Activated CD8-positive, alpha-beta T cell treated with anti-CD3 and anti-CD28 coated beads for 36 hours (primary cell): ENCODE measurements at places on chromosomes 7 and 10. TPM values are rescaled to one million over a fixed set of nuclear protein-coding genes. Genes with fewer than 3 reads are reported as not detected.

DNA sequence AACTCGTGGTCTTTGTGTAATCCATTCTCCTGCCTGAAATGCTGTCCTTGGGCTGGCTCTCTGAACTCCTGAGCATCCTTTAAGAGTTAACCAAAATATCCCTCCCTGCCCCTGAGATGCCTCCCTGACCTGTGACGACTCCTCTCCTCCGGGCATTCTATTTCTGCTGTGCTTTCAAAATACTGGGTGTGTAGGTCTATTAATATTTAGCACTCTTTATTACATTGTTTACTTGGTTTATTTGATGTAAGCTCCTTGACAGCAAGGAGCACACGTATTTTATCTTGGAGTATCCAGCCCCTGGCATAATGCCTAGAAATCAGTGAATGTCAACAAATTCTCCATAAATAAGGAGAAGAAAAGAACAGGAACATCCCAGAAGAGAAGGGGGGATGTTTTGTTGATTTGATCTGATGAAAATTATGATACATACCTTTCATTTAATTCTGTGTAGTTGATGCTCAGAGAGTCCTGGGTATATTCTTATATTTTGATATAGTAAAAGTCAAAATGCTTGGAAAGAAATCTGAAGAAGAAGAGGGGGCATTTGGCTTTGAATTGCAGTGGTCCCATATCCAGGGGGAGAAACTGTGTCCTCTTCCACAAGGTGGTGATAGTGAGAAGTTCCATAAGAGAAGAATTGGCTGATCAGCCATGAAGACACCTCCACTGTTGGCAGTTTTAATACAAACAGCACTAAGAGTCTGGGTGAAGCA is 107.7 kb upstream of the MPP7 start:
- no peak for DNase-seq

DNA sequence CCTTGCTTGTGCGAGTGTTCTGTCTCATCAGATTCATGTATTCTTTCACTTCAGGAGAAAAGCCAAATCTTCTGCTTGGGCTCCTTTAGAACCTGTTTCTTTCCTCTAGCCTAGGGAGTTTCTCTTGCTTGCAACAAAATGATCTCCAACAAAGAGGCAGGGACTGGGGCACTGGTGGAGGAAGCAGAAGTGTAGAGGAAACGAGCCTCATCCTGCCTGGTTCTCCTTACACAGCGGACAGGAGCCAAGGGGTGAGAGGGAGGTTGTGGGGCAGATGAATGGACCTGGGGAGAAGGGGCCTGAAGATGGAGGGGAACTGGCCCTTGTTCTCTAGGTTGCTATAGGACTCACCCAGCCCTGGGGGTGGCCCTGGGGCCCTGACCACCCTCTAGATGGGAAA is 141.1 kb downstream of the PKD1L1 start:
- no peak for DNase-seq

DNA sequence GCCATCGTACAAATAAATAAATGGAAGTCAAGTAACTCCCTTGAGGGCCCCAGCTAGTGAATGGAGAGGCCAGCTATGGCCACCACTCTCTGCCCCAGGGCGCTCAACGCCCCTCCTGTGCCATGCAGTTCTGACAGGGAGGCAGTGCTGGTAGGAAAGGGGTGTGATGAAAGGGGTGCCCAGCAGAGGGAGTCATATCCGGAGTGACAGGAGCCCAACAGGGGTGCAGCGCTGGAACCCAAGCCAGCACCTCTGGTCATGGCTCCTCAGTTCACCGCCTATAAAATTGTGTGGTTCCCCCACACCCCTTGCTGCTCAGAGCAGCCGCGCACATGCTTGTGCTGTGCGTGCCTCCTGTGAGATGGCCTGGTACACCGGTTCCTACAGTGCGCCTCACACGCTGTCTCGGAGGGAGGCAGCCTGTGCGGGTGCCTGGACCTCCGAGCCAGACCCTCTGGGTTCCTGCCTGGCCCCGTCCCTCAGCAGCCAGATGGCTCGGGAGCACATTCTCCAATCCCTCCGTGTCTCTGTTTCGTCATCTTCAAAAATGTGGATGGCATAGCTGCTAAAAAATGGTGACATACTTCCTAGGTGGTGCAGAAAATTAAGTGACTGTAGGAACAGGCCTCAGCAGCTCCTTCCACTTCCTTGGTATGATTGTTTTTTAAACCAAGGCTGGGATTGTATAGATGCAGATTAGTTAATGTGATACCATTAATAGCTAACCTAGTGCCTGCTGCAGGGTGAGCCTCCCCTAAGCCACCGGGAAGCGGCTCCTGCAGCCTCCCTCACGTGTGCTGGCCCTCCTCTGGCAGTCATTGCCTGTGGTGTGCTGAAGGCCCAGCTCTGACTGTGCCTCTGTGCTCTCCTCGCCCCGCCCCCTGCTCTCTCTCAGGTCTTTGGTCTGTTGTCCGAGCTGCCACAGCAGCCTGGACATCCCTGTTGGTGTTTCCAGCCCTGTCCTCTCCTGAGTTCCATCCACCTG is 125.8 kb downstream of the EGFR start:
- DNase-seq, result peak; percentile 17

Gene NPFFR1
- not detected for total RNA-seq

DNA sequence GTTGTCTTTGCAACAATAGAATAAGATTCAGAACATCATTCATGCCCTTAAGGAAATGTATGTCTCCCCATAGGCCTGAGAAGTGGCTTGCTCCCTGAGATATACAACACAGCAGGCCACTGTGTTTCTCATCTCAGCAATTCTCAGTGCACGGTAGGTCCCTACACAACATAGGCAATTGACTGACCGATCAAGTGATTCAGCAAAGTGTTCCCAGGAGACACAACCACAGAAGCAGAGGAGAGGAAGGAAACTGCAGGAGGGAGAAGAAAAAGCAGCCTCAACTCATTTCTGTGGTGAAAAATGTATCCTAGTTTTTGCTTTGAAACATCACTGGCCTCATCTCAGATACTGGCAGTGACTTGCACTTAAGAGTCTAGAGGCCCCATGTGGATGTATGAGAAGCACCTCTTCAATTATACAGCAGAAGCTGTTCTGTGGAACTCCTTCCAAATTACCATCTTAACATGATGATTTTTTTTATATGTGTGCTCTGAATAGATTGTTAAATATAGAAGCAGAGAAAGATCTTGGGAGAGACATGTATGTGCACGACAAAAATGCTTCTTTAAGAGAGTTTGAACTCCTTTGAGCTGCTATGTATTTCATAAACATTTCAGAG is 306.8 kb downstream of the XPNPEP1 start:
- DNase-seq, result no peak

Gene OR2A42
- not detected for total RNA-seq

GRCh38 chr7:95534796-95535195 is 49.1 kb downstream of the ASB4 start:
- DNase-seq, result no peak

DNA sequence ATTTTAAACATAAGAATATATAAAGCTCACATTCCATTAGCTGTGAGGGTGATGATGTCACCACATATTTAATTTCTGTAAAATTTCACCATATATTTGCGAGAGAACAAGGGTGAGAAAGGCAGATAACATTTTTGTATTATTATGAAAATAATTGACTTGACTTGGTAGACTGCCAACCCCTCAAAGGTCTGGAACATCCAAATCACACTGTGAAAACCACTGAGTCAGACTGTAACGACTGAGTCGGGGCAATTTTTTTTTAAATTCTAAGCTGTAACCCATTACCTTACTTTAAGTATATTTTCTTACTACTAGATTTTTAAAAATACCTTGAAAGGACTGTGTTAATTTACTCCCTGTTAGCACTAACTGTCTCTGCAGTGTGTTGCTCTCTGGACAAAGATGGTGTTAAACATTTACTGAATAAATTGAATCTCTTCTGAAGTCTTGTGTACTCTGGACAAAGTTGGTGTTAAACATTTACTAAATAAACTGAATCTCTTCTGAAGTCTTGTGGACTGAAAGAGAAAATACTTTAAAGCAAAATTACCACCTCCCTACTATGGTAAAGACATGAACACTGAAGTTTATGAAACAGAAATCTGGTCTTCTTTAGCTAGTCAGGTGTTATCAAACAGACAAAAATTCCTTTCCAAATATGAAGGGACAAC is 14.1 kb downstream of the PDZD8 start:
- no peak for DNase-seq

DNA sequence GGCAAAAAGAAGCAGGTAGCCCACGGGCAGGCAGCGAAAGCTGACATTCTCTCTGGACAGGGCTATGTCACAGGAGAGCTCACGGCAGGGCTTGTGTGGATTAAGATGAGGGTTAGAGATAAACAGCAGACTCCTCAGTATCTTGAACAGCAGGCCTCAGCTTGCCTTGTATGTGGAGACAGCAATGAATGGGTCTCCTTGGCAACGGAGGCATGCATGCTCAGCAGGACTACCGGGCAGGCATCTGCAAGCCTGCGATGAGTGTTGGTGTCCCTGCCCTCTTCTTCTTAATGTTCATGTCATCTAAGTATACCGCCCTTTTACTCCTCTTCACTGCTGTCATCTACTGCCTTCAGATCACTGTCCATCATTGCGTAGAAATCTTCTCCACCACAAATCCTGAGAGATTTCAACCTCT is 81.9 kb upstream of the C1GALT1 start:
- DNase-seq, result no peak

DNA sequence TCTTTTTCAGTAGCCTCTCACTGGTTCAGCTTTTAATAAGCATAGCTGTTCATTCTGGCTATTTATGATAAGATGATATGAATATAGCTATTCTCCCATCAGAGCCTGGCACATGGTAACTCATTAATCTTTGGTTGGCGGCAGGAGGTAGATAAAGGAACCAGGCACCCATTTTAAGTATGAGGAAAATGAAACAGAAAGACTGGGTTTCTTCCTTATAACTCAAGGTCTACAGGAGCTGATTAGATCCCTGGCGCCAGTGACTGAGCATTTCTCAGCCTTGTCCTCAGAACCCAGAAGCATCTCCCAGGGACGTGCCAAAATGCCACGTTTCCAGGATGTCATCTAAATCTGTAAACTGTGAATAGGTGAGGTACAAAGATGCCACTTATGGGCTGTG is 141.9 kb downstream of the TCF7L2 start:
- DNase-seq, result no peak

DNA sequence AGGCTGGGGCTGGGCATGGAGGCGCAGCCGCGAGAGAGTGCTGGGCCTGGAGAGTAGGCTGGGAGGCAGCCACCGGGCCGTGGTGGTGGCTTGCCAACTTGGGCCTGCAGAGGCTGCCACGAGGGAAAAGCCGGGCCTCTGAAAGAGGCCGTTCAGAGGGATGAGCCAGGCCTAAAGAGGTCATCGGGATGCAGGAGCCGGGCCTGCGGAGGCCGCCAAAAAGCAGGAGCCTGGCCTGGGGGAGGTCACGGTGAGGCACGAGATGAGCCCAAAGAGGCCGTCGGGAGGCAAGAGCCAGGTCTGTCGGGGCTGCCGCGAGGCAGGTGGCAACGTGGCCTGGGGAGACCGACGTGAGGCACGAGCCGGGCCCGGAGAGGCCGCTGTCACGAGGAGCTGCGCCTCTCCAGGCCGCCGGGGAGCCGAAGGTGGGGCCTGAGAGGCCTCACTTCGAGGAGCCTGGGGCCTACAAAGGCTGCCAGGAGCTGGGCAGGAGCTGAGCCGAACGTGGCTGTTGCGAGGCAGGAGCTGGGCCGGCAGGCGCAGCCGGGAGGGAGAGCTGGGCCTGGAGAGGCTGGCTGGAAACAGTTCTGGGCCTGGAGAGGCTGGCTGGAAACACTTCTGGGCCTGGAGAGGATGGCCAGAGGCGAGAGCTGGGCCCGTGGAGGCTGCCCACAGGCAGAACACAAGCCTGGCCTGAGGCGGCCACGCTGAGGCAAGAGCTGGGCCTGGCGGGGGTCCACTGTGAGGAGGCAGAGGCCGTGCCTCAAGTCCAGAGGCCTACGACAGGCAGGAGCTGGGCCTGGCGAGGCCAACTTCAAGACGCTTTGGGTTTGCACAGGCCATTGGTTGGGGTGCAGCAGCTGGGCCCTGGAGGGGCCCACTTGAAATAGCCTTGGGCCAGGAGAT is 24.6 kb downstream of the MDH2 start:
- DNase-seq, result no peak

Gene MICALL2
- 3.0 TPM for total RNA-seq

Gene SLC26A5
- not detected for total RNA-seq

Gene UNCX
- total RNA-seq, result not detected

Gene CLDN3
- total RNA-seq, result not detected

Gene RNF148
- not detected for total RNA-seq

DNA sequence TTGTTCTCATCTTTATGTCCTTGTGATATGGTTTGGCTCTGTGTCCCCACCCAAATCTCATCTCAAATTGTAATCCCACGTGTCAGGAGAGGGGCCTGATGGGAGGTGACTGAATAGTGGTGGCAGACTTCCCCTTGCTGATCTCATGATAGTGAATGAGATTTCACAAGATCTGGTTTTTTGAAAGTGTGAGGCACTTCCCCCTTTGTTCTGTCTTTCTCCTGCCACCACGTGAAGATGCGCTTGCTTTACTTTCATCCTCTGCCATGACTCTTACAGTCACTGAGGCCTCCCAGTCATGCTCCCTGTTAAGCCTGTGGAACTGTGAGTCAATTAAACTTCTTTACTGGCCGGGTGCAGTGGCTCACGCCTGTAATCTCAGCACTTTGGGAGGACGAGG is 161.0 kb downstream of the HERPUD2 start:
- DNase-seq, result no peak

Gene FKBP9
- total RNA-seq, result not detected

Gene TMEM130
- total RNA-seq, result not detected
